Osteoblast (primary cell): ENCODE measurements at places on chromosomes 2 and 18. TPM values are rescaled to one million over a fixed set of nuclear protein-coding genes. Genes with fewer than 3 reads are reported as not detected.

Gene CERS6
- total RNA-seq: 21.8 and 23.9 TPM in 2 replicates

Gene TACR1
- total RNA-seq: under 0.01 and 0.29 TPM in 2 replicates

Gene LIMS4
- total RNA-seq: 6.9 and 15.9 TPM in 2 replicates

Gene KIAA2012
- total RNA-seq: under 0.01 TPM in 1 of 2 replicates, not detected in the other

Gene FAM124B
- not detected in 2 replicates for total RNA-seq

Gene SOWAHC
- 14.7 and 17.7 TPM in 2 replicates for total RNA-seq

Gene CHRND
- total RNA-seq: not detected in 2 replicates

Gene MOGAT1
- total RNA-seq: not detected in 2 replicates

Gene INHBB
- total RNA-seq: under 0.01 and 0.29 TPM in 2 replicates

Gene CRIM1
- 321 and 362 TPM in 2 replicates for total RNA-seq

Gene CCDC178
- total RNA-seq: not detected in 2 replicates

Gene DIPK1C
- not detected in 2 replicates for total RNA-seq

Gene ALPP
- total RNA-seq: not detected in 2 replicates

Gene FBLN7
- 5.3 and 5.8 TPM in 2 replicates for total RNA-seq

Gene HPCAL1
- 47.1 and 57.2 TPM in 2 replicates for total RNA-seq

Gene TDRD15
- total RNA-seq: not detected in 2 replicates

Gene DARS1
- 100 and 119 TPM in 2 replicates for total RNA-seq

Gene ASIC4
- total RNA-seq: under 0.01 TPM in 1 of 2 replicates, not detected in the other

Gene LCT
- total RNA-seq: under 0.01 TPM in 2 replicates
